ENCODE measurements at places on chromosomes 1 and 21.

- DNase-seq: no peak
Measured at GRCh38 chr1:241007668-241008067, 349.3 kb downstream of the RGS7 start.

DNA sequence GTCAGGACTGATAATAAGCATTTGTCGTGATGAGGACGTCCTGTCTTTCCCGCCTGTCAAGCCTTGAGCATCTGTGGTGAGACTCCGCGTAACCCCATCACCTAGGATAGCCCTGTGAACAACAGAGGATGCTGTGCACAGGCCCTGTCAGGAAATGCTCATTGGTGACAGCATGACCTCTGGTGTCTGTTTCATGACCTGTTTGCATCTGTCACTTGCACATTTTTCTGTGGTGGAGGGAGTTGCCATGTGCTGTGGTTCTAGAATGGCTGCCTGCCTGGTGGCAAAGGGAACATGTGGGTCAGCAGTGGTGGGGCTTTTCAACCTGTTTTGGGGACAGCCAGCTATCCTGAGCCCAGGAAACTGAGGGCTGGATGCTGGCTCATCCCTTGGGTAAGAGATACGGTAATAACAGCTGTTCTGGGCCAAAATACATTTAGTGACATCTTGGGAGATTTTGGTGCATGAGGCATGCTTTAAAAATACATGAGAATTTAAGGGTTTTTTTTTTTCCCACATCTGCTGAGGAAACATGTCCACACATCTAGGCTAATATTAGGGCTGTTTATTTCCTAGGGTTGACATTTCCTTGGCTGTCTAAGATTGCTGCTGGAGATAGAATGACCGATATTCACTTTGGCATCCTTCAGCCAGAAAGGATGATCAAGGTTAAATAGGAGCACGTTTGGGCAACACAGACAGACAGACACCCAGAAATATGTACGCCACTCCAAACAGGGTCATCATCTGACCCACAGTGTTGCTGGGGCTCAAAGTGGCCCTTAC is 52.9 kb downstream of the KCNC4 start:
- no peak for DNase-seq

DNA sequence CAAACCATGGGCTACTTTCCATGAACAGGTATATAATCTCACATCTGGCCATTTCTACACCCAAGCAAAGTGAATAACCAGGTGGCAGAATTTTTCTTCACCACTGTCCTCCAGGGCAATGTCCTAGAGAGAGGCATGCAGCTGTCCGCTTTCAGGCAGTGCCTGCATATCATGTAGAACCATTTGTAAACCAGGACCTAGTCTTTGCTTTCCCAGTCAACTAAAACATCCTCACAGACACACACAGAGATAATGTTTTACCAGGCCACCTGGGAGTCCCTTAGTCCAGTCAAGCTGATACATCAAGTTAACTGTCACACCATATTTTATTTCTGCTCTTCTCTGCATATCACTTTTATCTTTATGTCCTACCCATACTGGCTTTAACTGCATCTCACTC is 26.2 kb downstream of the TNFSF18 start:
- DNase-seq: no peak

- DNase-seq: no peak
Measured at GRCh38 chr1:211347077-211347844, 20.6 kb downstream of the TRAF5 start.

DNA sequence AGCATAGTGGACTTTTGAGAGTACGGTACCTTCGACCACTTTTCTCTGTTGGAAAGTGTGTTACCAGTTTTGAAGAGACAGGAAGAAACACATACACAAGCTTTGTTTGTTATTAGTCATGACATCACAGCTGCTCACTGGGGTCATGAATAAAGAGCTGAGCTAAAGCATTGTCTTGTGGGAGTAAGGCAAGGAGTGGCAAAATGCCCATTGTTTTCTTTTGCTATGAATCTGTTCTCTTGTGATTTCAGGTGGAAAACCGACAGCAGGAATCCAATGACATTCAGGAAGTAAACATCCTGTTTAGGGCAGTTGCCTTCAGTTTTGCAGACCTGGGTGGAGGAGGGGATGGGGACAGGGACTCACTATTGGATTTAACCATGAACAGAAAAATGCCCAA is 66.2 kb downstream of the RGL1 start:
- DNase-seq: no peak

GRCh38 chr1:230430499-230430898 is 4.4 kb upstream of the PGBD5 start:
- no peak for DNase-seq

GRCh38 chr1:43554444-43554992 is 23.8 kb downstream of the PTPRF start:
- no peak for DNase-seq

GRCh38 chr1:202628646-202629215 is 81.5 kb downstream of the SYT2 start:
- DNase-seq: no peak

- no peak for DNase-seq
Measured at GRCh38 chr1:25804244-25804963, 4.4 kb downstream of the SELENON start.

DNA sequence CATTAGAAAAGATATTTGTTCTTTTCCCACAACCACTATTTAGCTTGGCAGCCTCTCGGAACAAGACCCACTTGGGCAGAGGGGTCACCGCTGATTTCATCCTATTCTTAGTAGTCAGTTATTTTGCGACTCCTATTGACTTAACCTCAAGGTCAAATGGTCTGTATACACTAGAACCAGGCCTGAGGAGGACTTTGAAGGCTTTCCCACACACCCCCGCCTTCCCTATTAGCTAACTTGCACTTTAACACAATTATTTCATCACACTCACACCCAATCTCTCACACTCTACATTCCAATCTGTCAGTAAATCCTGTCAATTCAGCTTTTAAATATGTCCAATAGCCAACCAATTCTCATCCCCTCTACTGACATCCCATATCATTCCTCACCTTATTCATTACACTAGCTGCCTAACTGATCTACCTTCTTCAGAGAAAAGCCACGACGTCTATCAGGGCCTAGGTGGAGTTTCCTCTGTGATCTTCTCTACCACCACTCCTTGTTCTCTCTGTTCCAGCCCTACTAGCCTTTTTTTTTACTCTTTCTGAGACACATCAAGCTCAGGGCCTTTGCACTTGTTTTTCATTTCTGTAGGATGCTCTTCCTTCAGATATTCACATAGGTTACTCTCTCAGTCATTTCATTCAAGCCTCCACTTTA is 1.0 kb upstream of the NIBAN1 start:
- no peak for DNase-seq

- DNase-seq: peak; percentile 17
Measured at GRCh38 chr1:52368383-52369172, 2.6 kb upstream of the CC2D1B start.

- DNase-seq: no peak
Measured at GRCh38 chr1:224458296-224458695, 23.7 kb upstream of the WDR26 start.

DNA sequence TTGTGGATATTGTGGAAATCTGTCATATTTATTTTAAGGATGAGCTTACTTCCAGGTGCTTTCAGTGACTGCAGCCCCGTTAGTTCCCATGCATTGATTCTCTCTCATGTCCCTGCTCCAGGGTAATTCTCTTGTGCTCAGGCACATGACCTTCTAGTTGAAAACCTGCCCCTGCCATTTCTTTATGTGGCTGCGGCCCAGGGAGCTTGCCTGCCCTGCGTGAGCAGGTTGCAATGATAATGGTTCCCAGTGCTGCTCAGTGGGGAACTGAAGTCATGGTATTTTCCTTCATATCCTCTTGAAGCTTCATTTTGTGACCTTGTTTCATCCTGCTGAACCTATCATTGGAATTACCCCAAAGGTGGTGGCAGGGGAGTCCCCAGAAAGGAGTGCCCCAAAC is 229.8 kb downstream of the DISC1 start:
- no peak for DNase-seq

- no peak for DNase-seq
Measured at GRCh38 chr1:14845851-14846250, 247.4 kb downstream of the KAZN start.

- DNase-seq: no peak
Measured at GRCh38 chr1:230691615-230692014, 22.3 kb downstream of the AGT start.

- DNase-seq: no peak
Measured at GRCh38 chr21:27300770-27301169, 333.9 kb upstream of the ADAMTS5 start.

- no peak for DNase-seq
Measured at GRCh38 chr1:111643696-111644095, 24.1 kb downstream of the RAP1A start.

DNA sequence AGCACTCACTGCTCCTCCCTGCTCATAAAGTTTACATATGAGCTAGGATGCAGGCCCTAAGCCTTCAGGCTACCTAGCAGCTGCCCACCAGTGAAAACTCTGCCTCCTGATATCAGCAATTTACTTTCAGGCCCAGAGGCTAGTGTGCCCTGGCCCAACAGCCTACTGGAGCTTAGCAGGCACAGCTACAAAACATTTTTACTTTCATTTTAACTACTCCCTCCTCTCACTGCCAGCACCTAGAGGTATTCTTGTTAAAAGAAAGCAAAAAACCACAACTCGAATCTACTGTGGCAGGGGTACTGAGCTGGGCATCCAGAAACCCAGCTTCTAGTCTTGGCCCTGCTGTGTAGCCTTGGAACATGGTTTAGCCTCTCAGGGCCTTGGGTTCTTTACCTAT is 5.8 kb upstream of the LORICRIN start:
- DNase-seq: no peak

DNA sequence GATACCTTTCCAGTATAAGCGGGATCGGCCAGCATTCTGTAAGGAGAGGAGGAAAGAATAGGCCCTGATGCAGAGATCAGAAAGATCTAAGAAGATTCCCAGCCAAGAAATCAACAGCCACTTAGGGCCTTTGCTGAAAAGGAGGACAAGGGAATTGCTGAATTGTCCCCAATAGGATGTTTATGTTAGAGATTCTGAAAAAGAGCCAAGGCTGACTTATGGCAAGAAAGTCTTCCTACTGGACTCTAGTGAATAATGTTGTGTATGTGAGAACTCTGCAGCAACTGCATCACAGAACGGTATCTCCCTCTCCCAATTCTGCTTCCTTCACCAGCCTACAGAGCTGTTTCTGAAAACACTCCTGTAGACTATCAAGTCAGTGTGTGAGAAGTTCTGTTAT is 298.0 kb upstream of the CXADR start:
- DNase-seq: no peak

GRCh38 chr1:30460661-30461060 is 262.7 kb downstream of the MATN1 start:
- no peak for DNase-seq

DNA sequence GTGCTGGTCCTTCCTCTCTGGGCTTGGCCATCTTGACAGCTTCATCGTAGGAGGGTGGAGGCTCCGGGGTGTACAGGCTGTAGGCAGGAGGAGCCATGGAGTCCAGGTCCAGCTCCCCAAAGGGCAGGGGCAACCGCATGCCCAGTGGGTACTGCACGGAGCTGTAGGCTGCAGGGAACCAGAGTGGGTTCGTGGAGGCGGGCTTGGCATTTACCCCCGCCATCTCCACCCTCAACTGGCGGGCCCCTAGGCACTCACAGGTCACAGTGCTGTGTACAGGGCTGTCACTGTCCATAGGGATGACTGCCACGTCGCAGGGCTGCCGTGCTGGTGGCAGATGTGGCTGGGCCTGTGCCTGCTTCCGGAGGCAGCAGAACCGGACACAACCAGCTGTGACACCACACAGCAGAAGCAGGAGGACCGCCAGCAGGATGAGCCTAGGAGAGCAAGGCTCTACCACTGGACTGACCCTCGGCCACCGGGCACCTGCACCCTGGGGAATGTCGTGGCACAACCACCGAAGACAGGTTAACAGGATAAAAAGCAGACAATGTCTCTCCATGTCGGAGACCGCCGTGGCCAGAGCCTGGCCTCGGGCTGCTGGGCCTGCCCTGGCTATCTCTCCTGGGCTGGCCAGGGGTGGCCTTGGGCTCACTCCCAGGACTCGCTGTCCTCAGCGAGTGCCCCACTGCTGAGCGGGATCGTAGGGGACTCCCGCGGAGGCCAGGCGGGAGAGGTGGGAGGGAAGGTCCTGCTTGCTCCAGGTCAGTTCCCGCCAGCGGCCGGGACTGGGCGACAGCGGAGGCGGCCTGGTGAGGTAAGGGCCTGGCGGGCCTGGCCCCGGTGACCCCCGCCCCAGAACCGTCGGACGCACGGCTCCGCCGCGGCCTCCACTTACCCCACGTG is 831 bp downstream of the TMEM52 start:
- no peak for DNase-seq

GRCh38 chr1:119975006-119975405 is 78.7 kb upstream of the ADAM30 start:
- no peak for DNase-seq

DNA sequence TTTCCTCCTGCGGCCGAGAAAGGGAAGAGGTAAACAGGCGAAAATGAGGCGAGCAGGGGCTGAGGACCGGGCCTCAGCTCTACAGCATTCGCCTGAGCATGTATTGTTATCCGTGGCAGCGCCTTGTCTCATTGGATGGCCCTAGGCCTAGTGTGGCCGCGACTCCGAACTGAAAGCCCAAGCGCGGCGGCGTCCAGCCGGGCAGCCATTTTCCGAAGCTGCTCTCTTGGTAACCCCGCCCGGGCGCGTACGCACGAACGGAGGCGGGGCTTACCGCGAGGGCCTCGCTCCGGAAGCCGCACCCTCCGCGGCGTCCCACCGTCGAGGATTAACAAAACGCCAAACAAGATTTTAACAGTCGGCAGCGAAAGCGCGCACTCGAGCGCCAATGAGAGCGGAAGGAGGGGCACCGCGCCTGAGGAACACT is 797 bp upstream of the USP1 start:
- peak; percentile 93 for DNase-seq

- no peak for DNase-seq
Measured at GRCh38 chr1:90210633-90211491, 216.0 kb downstream of the ZNF326 start.

DNA sequence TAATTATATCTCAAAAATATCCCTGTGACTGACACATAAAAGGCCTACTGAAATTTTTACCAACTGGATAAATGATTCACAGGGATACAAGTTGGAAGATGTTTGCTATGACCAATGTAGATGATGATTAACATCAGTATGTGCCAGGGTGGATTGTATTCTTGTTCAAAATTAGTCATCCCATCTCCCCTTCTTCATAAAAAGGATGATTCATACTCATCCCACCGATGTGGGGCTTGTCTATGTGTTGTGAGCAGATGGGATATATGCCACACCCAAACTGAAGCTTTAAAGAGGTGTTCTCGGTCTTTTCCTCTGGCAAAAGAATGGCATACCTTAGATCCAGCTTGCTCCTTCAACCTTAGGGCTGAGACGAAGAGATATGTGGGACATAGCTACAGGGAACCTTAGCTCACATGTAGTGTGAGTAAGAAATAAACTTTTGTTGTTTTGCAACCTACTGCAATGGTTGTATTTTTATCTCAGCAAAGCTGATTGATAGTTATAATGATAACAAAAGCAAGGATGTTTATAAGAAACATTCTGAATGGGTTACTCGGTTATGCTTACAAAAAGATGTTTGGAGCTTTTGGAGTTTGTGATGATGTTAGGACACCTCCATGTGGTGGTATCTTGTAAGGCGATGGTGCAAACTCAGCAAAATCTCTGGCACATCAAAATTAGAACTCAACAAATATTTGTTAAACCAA is 29.4 kb downstream of the SPATA17 start:
- no peak for DNase-seq
